ENCODE measurements at places on chromosomes 5 and 9.

DNA sequence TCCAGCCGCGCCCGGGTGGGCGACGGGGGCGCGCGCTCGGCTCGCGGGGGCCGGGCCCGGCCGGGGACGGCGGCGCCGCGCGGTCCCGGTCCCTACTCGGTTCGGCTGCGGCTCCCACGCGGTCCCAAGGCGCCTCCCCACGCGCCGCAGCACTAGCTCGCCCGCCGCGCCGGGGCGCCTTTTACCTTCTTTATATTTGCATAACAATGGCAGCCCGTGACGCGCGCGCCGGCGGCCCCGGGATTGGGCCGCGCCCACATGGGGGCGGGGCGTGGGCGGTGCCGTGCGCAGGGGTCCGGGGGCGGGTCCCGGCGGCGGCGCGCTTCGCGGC is at the start of gene NRARP:
TSS of gene NRARP (minus strand) at position 154 of the 331 bp plus-strand sequence. CDS start 343 bp downstream, outside the sequence.
- peak; percentile 90 for DNase-seq

- no peak for DNase-seq
These were observed 94.3 kb downstream of the RPS23 start for GRCh38 chr5:82183828-82184227.

DNA sequence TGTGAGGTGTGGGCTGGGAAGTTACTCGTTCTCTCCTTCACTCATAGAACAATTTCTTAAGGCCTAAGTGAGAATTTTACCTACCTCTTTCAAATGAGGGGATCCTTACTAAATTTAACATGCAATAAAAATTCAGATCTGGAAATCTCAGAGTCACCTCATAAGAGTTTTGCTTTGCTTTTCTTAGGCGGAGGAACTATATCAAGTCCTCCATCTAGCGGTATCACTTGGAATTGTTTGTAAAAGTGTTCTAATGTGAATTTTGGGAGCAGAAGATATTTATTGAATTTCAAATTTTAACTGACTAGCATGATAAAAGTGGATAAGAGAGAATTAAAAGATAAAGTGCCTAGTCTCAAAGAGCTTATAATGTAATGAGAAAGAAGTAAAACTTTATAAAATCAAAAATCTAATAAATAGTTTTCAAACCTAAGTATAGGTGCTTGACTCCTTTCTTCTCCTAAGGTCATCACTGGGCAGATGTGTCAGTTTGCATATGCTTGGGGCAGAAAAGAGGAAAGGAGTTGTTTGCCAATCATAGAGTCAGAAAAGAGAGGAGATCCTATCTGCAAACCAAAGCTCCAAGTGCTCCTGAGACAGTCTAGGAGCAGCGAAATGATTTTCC is 145.7 kb upstream of the DAB2 start:
- no peak for DNase-seq

- no peak for DNase-seq
These were observed 44.0 kb upstream of the SVEP1 start for GRCh38 chr9:110623462-110624025.

GRCh38 chr5:124841829-124842712 is 95.6 kb upstream of the ZNF608 start:
- DNase-seq, result no peak

DNA sequence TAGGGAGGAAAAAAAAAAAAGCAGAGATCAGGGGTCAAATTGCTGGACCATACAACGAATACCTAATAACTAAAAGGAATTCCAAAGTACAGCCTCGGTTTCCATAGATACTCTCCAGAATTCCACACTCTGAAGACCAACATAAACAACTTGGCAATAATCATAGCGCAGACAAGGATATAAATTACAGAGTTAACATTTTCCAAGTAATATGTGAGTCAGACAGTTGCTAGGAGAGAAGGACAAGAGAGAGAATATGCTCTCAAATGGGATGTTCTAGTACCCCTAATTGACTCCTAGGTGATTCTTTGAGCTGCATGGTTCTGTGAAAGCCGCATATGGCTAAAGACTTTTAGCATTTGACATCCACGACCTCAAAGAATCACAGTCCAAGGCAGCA is 165.2 kb downstream of the FRMD3 start:
- no peak for DNase-seq

DNA sequence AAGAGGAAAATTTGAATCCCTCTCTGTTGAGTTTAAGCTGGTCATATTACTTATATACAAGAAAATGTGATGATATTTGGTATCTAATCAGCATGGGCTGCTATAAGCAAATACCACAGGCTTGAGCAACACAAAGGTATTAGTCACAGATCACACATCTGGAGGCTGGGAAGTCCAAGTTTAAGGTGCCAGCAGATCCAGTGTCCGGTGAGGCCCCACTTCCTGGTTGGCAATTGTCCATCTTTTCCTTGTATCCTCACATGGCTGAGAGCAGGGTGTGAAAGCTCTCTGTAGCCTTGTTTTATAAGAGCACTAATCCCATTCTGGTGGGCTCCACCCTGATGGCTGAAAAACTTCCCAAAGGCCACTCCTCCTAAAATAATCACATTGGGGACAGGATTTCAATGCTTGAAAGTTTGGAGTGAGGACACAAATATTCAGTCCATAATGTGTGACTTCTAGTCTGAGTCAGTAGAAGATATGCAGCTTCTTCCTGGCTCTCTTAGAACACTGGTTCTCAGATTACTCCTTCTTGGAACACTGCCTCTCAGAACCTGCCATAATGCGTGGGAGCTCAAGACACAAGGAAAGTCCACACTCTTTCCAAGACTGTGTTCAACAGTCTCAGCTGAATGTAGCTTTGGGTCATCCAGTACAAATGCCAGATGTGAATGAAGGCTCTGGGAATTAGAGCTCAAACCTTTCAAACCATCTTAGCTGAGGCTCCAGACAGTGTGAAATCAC is 124.1 kb downstream of the PRDM9 start:
- no peak for DNase-seq
